ENCODE measurements at places on chromosomes 16 and 17. TPM values are rescaled to one million over a fixed set of nuclear protein-coding genes. Genes with fewer than 3 reads are reported as not detected.

DNA sequence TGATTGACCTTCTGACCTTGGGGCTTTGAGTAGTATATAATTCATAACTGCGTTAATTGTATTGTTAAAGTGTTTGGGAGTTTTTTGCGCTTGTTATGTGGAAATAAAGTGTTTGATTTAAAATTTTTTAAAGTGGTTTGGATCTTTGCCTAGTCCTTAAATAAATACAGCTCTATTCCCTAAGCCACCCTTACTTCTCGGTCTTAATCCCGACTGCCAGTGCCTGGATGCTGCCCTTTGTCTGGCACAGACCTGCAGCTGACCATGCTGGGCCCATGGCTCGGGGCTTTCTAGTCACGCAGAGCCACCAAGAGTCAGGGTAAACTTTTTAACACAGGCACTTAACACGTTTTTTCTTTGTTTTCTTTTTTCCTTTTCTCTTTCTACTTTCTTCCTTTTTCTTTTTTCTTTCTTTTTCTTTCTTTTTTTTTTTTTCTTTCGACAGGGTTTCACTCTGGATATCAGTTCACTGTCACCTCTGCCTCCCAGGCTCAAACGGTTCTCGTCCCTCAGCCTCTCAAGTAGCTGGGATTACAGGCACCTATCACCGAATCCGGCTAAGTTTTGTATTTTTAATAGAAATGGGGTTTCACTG, 19.6 kb upstream of the SLC5A11 start:
- DNase-seq = no peak
- H3K4me1 ChIP-seq = no peaks in the 10 kb centered on the region
- H3K27ac ChIP-seq = no peak overlapping the region
- no peaks in the 10 kb centered on the region for H3K27me3 ChIP-seq
- peaks cover 42% of the 10 kb centered on the region for H3K36me3 ChIP-seq
- H3K4me3 ChIP-seq = no peak overlapping the region

DNA sequence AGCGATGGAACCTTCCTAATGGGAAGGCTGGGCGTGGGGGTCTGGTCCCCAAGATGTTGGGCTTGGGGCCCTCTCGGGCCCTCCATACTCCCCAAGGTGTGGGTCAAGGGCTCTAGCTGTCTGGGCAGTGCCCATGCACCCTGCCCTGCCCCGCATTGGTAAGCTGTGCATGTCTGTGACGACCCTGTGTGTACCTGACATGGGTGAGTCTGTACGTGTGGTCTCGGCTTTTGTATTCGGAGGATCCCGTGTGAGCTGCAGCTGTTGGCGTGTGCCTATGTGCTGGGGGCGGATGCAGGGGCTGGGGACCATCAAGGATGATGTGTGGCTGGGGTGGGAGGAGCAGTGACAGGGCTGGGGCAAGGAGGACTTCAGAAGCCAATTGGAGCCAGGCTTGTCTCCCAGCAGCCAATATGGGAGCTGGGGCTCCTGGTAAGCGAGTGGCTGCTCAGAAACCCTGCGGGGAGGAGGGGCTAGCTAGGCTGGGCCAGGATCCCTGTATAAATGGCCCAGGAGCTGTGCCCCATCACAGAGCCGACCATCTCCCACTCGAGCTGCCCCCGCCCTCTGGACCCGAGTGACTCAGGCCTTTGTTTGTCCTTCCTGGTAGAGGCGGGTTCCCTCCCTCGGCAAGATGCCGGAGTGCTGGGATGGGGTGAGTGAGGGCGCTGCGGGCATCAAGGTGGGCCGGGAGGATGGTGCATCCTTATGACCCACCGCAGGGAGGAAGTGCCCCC, at the start of gene NDRG4:
Gene NDRG4 (plus strand): TSS at position 529 of the 737 bp plus-strand sequence. CDS start 106 bp downstream, at position 635.
- H3K4me1 ChIP-seq = peaks cover 18% of the 10 kb centered on the region
- no peak for DNase-seq
- H3K36me3 ChIP-seq = no peaks in the 10 kb centered on the region
- H3K27me3 ChIP-seq = no peaks in the 10 kb centered on the region

DNA sequence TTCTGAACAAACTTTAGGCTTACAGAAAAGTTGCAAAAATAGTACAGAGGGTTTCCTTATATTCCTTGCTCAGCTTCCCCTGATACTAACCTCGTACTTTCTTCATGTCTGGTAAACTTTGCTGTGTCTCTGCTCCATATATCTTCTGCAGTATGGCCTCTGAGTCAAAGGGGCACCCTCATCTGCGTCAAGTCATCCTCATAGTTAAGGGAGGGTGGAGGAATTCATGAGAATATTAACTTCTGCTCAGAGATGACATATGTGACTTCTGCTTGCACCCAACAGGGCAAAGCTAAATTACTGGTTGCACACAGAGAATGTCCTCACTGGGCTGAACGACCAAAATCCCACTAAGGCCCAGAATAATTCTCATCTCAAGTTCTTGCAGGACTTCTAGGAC, 4.3 kb upstream of the CCL7 start:
- DNase-seq = no peak
- no peaks in the 10 kb centered on the region for H3K4me1 ChIP-seq
- H3K36me3 ChIP-seq = no peaks in the 10 kb centered on the region
- no peak overlapping the region for H3K27ac ChIP-seq

DNA sequence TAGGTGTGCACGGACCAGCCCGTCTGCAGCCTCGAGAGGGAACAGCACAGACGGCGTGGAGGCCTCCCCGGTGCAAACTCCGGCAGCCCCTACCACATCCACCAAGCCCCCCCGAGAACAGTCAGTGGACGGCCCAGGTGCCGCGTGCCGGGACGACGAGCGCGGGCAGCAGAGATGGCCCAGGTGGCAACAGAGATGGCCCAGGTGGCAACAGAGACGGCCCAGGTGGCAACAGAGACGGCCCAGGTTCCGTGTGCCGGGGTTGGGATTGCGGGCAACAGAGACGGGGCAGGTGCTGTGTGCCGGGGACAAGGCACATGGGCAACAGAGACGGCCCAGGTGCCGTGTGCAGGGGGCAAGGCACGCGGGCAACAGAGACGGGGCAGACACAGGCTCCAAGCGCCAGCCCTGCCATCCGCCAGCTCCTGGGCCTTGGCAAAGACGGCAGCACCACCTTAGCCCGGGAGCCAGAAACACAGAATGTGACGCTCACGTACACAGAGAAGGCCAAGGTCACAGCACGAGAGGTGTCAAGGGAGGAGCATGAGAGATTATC, 31.1 kb downstream of the RPH3AL start:
- no peak overlapping the region for H3K4me3 ChIP-seq
- peaks cover 9% of the 10 kb centered on the region for H3K27me3 ChIP-seq
- no peak overlapping the region for H3K27ac ChIP-seq
- H3K4me1 ChIP-seq = no peaks in the 10 kb centered on the region
- no peak for DNase-seq

GRCh38 chr16:57590654-57591085, 37.8 kb upstream of the ADGRG1 start:
- H3K27me3 ChIP-seq = peaks cover 13% of the 10 kb centered on the region
- peaks cover 12% of the 10 kb centered on the region for H3K4me1 ChIP-seq
- H3K27ac ChIP-seq = no peak overlapping the region

GRCh38 chr16:67116388-67117311, 6.9 kb downstream of the PHAF1 start:
- no peak overlapping the region for H3K4me3 ChIP-seq
- no peaks in the 10 kb centered on the region for H3K27me3 ChIP-seq
- no peak overlapping the region for H3K27ac ChIP-seq
- H3K4me1 ChIP-seq = peaks cover 5% of the 10 kb centered on the region
- H3K36me3 ChIP-seq = peaks cover 11% of the 10 kb centered on the region
- DNase-seq = no peak

- DNase-seq = no peak
- H3K27me3 ChIP-seq = no peaks in the 10 kb centered on the region
- H3K36me3 ChIP-seq = peaks cover 15% of the 10 kb centered on the region
- no peak overlapping the region for H3K27ac ChIP-seq
- H3K4me3 ChIP-seq = no peak overlapping the region
Measured at GRCh38 chr17:80421381-80422090, 6.6 kb downstream of the ENDOV start.

- no peak for DNase-seq
- H3K27ac ChIP-seq = no peak overlapping the region
Measured at GRCh38 chr17:45234641-45235415, 13.1 kb downstream of the FMNL1 start.

GRCh38 chr16:2166263-2167067, 10.9 kb downstream of the TRAF7 start:
- no peak overlapping the region for H3K27ac ChIP-seq
- peaks cover 9% of the 10 kb centered on the region for H3K36me3 ChIP-seq
- no peaks in the 10 kb centered on the region for H3K27me3 ChIP-seq
- H3K4me3 ChIP-seq = no peak overlapping the region

DNA sequence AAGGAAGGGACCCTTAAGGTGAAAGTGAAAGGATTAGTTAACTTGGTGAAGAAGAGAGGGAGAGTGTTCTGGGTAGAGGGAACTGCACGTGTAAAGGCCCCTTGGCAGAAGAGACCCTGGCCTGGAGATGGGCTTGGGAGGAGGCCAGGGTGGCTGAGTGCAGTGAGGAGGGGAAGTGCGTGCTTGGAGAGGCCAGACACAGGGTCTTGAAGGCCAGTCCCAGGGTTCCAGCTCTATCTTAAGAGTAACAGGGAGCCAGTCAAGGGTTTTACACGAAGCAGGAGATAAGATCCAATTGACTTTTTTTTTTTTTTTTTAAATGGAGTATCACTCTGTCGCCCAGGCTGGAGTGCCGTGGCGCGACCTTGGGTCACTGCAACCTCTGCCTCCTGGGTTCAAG, 15.2 kb upstream of the DOK4 start:
- H3K4me3 ChIP-seq = no peak overlapping the region
- H3K27ac ChIP-seq = no peak overlapping the region
- no peaks in the 10 kb centered on the region for H3K36me3 ChIP-seq
- peaks cover 20% of the 10 kb centered on the region for H3K27me3 ChIP-seq

DNA sequence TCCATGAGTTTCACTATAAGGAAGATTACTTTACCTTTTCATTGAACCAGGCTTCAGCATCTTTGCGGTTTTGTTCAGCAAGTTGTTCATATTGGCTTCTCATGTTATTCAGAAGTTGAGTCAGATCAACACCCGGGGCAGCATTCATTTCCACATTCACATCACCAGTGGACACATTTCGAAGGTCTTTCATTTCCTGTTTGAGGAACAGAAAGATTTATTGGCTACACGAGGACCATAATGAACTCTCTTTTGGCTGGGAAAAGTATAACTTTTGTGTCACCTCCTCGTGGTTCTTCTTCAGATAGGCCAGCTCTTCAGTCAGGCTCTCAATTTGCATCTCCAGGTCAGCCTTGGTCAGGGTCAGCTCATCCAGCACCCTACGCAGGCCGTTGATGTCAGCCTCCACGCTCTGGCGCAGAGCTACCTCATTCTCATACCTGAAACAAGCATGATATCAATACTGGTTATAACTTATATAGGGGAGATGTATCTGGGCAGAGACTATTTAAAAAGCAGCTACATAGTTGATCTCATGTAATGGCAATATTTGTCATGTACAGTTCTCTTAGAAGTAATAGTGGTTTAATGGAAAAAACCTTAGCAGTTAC, 2.1 kb downstream of the KRT10 start:
- H3K4me1 ChIP-seq = peaks cover 23% of the 10 kb centered on the region
- DNase-seq = no peak
- H3K36me3 ChIP-seq = peaks cover 33% of the 10 kb centered on the region
- no peaks in the 10 kb centered on the region for H3K27me3 ChIP-seq
- H3K4me3 ChIP-seq = peak overlapping the region; percentile 85

DNA sequence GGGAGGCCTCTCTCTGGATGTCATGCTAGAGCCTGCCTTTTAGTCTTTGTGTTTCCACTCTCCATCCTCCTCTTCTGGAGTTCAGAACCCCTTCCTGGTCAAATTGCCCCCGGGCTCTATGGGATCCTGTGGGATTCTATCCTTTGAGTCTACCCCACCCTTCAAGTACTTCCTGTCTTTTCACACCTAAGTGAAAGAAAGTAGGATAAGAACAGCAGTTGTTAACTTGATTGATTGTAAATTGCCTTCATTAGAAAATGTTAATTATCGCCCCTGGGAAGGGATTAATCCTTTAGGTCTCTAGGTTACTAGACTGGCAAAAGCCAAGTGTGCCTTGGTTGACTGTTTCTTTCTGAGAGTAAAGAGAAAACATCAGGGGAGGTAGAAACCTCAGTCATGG, 30.1 kb downstream of the PRKCB start:
- H3K27me3 ChIP-seq = peaks cover 2% of the 10 kb centered on the region
- H3K4me3 ChIP-seq = no peak overlapping the region
- no peak for DNase-seq
- H3K27ac ChIP-seq = no peak overlapping the region
- H3K4me1 ChIP-seq = no peaks in the 10 kb centered on the region

FBF1 gene
- 14.5 TPM for total RNA-seq

PDE6G gene
- total RNA-seq = 0.83 TPM

VPS25 gene
- total RNA-seq = 66.1 TPM

CACNG3 gene
- not detected for total RNA-seq

PERCC1 gene
- total RNA-seq = not detected

Measured in osteocyte (in vitro differentiated cells).